Aorta (tissue), 5 donors: ENCODE measurements at places on chromosomes 7 and 10. TPM values are rescaled to one million over a fixed set of nuclear protein-coding genes. Genes with fewer than 3 reads are reported as not detected.

GDF2 gene
- not detected for total RNA-seq

VIM gene
- total RNA-seq, result 3,936 TPM

GIMAP8 gene
- total RNA-seq, result 20.0 TPM

LIPF gene
- total RNA-seq, result not detected

LBX1 gene
- not detected for total RNA-seq

UCMA gene
- not detected for total RNA-seq

TCERG1L gene
- total RNA-seq, result not detected

DNA sequence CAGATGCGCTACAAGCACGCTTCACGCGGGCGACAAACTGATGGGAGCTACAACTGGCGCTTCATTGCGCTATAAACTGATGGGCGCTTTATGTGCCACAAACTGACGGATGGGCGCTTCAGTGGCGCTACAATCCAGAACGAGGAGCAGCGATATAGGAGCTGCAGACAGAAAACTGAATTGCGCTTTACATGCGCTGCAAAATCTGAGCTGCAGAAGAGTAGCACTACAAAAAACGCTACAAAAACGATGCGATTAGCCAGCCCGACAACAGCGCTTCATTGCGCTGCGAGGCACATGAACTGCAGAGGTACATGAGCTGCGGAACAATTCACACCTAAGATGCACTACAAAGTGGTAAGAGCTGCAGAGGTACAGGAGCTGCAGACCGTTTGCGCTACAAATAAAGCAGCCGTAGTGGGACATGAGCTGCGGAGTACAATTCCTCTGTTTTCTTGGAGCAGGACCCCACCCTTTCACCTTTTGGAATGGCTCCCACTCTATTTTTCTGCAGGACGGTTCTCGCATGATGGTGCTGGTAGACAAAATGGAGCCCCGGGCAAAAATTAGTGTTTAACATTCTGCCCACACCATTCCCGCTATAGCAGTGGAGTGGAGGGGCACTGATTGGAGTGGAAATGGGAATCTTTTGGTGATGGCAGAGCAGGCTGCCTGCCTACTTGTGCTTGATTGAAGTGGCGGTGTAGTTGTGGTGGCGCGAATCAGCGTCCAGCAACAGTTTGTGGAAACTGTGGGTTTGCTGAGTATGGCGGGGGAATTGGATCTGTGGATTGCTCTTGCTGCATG lies 1.2 kb upstream of the SGCE start:
- no peak for DNase-seq

DNA sequence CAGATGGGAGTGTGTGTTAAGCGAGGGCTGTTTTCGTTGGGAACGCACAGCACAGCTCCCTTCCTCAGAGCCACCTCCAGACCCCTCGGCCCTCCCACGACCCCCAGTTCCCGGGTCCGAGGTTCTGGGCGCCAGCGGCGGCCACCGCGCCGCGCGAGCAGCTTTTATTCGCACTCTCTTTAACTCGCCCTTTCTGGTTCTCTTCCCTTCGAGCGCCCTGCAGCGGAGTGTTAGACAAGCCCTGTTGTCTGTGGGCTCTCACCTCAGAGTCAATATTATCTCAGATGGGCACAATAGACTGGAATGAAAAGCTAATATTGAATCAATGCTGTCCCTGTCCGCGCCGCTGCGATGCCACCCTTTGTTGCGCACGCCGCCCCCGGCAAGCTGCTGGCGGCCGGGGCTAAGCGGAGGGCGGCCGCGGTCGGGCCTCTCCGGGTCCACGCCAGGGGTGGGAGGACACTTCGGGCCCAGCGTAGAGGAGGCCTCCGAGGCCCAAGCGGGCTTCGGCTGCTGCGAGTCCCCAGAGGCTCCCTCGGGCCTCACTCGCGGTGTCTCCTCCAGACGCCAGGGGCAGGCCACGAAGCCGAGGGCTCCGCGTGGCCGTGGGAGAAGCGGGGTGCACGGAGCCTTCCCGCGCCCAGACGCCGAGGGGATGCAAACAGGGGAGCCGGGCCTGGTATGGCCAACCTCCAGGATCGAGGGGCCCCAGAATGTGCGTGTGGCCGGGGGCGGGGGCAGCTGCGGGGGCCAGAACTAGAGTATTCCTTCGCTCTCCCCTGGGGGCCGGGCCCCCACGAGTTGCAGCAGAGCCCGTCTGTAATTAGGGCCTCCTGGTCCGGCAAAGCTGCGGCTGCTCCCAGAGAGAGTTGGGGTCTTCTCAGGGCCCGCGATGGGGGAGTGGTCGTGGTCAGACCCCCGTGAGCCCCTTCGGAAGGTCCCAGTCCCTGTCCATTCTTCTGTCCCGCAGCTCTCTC lies 7.9 kb upstream of the EMX2 start:
- no peak for DNase-seq

GRCh38 chr10:99685597-99685967 lies 26.3 kb downstream of the ENTPD7 start:
- no peak for DNase-seq

DNA sequence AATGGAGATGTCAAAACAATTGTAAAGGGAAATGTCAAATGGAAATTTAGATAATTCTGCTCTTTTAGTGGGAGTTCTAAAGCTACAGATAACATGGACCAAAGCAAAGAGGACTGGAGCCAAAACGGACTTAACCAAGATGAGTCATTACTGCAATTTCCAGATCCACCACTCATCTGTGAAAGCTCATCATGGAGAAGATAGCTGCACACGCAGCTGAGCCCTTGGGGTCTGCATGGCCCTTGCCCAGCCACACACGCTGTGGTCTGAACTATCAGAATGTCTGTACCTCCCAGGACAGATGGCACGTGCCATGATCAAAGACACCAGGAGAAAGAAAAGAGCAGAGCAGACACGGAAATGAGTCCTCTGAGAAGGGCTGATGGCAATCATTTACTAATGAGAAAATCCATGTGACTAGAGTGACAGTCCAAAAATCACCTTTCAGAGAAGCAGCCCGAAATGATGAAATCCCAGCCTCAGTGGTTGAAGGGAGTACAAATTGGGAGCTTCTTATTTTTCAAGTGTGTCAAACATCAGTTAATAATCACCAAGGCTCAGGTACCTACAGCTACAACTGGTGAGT lies 177.9 kb upstream of the MGMT start:
- no peak for DNase-seq

DNA sequence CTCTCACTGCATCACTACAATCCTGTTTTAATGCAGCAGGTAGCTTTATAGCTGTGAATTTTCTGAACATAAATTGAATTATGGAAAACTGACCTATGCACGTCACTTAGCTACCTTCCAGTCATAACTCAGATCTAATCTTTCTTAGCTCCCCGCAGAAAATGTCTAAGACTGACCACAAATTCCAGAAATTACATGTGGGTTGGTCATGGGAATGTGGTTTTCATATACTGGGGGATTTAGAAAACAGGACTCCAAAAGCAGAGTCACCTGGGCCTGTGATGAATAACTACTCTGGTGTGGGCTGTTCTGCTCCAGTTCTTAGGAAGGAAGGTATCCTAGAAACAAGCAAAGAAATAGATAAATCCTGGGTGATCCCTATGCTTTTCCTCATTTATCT lies 178.4 kb upstream of the LRRTM3 start:
- no peak for DNase-seq

DNA sequence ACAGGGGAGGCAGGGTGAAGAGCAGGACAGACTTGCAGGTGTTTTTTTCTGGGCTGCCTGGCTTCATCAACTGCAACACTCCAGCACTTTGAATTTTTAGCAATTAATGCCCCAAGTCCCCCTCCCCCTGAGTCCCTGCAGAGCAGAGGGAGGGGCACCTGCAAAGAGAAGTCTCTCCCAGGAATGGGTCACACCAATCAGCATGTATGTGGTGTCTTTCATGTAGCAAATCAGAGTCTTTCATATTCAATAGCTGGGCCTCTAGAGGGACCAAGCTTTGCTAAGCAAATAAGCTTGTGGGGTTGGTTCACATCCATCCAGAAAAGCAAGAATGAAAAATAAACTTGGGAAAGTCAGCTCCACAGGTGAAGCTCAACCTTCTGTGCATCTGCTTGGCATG lies 90.7 kb downstream of the PARP12 start:
- no peak for DNase-seq

DNA sequence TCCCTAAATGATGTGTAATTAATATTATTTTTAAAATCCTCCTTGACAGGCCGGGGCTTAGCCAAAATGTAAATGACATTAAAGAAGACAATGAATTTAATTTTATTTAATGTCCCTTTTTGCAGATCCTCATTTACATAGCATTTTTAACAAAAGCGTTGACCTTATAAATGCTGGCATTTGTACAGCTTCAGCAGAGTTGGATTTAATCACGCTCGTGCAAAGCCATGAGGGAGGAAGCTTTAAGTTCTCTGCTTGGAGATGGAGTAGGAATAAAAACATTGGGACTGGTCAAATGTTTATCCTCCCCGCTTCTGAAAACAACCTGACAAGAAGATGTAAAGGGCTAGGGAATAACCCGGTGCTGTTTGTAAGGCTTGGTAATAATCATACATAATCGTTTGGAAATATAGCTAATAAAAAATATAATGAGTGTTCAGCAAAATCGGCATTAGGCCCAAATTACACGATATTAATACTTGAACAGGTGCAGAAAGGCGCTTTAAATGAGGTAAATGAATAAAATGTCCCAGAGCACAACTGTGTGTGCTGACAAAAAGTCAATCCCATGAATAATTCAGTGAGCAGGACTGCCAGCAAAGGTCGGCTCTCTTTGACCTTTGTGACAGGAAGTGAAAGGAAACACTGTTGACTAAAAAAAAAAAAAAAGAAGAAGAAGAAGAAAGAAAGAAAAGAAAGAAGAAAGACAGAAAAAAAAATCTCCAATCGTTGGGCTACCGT lies 11.5 kb downstream of the EBF3 start:
- no peak for DNase-seq

DNA sequence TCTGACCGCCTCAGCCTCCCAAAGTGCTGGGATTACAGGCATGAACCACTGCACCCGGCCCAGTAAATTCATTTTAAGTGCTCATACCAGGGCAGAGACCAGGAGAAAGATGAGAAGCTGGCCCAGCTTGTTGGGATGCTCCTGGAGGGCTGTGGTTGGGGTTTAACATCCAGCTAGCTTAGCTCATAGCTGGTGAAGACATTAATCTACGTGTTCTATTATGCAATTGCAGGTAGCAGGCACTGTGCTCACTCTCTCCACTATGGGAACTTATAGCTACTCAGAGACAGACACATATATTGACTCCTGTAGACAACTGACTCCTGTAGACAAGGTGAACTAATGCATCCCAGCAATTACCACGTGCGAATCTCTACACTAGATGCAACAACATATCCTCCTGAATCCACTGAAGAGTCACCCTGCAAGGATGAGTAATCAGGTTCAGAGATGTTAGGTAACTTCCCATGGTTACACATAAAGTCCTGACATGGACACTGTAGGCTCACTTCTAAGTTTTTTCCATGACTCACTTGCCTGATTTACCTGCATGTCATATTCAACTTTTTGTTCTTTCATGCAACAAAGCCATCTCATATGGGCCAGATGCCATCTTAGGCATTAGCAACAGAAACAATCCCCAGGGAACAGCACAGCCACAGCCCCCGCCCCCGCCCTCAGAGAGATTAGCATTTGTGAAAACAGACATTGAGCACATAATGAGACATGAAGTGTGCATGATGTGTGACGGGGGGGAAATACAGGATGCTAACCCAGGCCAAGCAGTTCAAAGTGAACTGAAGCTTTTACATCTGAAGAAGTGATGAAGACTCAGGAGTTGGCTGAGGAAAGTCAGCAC lies 37.2 kb downstream of the ERLIN1 start:
- DNase-seq, result no peak

DNA sequence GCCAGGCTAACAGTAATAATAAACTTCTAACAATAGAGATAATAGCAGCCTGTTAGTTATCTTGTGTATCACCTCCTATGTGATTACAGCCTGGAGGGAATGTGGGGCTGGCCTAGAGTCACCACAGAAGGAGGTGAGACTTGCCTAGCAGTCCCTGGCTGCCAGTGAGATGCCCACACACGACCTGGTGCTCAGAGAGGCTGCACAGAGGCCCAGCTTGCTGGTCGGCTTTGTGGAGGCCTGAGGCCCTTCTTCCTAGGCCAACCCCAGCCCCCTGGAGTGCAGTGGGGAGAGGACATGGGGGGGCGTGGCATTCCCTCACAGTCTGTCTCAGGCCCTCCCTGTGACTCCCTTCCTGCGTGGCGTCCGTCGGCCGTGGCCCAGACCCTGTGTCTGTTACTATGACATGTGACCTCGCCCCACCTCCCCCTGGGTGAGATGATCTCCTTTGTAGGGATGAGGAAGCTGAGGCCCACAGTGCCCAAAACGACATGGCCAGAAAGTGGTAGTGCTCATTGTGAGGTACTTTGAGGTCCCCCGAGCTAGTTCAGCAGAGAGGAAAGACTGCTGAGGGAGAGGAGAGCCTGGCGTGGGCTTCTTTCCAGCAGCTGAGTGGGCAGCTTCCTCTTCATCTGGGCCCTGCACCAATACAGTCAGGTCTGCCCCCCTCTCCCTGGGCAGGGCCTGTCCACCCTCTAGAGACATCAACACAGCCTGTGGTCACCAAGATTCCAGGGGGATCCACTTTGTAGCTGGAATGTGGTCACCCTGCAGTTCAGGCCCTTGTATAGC lies 29.7 kb downstream of the UNC5B start:
- DNase-seq, result peak; percentile 67

- DNase-seq, result peak; percentile 67
These were observed 7.7 kb downstream of the CTBP2 start for GRCh38 chr10:125152450-125153368.

DNA sequence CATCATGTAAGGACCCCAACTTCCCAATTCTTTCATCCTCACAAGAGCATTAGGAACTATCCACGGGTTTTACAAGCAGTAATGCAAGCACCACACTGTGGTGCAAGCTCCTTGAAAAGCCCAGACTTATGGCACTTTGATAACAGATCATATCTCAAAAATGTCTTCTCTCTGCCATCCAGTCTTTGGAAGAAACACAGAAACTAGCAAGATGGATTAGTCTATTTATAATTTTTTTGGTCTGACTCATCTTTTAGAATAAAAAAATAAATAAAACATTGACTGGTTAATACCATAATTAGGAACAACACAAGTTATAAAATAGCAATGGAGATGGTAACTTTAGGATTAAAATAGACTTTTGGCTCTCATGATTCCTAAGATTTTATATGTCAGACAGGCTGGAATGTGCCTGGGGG lies 49.0 kb upstream of the CALD1 start:
- DNase-seq, result no peak

DNA sequence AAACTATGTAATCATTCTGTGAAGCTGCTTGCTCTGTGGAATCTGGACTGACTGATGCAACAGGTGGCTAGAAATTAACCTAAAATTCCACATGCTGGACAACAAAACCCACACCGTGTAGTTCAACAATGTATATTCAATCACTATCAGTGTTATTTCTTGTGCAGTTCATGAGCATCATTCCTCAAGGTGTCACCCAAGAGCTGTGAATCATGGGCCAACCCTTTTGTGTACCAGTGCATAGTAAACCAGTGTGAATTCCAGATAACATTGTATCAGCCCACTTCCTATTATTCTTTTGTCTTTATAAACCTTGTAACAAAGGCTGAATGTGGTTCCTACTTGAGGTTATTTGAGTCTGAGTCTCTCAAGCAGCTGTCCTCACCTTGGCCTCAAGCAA lies 905.2 kb upstream of the ZNF722 start:
- DNase-seq, result no peak

DNA sequence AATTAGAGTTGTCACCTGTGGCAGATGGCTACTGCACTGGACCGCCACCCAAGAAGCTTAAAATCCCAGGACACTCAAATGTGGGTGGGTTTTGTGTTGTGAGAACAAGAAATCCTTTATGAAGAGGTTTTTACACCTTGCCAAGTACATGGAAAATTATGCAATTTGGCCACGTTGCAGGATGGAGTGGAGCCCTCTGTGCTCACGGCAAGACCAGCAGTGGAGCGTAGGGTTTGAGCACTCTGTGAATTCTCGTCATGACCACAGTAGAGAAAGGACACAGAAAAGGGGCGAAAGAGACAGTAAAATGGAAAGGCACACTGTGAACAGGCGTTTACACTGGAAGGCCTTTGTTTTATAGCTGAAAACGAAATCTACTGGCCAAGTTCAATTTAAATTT lies 222.6 kb downstream of the ADARB2 start:
- DNase-seq, result no peak
